ENCODE measurements at places on chromosomes 1 and 21.

GRCh38 chr1:180508725-180509097 is 6.3 kb upstream of the ACBD6 start:
- DNase-seq, result no peak

DNA sequence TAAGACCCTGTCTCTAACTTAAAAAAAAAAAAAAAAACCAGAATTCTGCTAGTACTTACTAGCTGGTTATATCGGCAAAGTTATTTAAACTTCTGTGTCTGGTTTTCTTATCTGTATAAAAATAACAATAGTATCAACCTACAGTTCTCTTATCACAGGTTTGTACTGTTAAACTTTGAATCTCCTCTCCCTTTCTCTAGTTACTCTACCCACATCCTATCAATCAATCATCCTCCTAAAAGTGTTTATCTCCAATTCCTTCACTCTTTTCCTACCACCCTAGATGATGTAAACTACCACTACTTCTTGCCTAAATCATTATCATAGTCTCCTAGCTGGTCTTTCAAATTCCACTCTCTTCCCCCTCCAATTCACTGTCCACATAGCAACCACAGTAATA is 27.6 kb downstream of the USP33 start:
- no peak for DNase-seq

DNA sequence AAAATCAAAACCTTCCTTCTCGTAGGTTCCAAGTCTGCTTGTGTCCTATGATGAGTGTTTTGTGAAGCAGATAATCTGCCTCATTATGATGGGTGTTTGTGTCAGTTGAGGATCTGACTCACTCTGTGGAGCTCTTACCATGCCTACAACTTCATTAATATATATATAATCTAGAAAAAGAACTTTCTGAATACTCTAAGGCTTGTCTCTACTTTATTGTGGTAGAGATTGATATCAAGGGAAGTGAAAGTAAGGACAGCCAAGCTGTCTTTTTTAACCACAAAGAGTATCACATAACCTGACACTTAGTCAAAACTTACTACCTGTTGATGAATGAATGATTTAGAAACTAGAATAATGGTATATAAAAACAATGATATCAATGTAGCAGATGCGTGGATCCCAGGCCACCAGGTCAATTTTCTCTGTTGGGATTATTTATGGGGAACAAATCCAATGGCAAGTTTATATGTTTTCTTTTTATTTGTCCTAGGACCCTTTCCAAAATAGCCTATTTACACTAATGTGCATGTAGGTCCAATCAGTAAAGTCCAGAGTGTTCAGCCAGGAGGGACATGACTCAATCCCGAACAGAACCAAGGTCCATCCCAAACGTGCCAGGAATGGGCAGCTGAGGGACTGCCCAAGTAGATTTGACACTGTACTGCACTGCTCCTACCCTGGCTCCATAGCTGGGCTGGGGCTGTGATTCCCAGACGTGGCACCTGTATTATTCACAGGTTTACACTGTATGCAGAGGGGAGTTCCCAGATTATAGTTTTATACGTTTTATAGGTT is 182.3 kb upstream of the GREM2 start:
- DNase-seq, result no peak

- no peak for DNase-seq
Observed at GRCh38 chr1:224929335-224930237, at the start of gene DNAH14. TSS of gene DNAH14 (plus strand) at chr1:224929675. CDS start at chr1:224952703, 23,028 bp downstream.

DNA sequence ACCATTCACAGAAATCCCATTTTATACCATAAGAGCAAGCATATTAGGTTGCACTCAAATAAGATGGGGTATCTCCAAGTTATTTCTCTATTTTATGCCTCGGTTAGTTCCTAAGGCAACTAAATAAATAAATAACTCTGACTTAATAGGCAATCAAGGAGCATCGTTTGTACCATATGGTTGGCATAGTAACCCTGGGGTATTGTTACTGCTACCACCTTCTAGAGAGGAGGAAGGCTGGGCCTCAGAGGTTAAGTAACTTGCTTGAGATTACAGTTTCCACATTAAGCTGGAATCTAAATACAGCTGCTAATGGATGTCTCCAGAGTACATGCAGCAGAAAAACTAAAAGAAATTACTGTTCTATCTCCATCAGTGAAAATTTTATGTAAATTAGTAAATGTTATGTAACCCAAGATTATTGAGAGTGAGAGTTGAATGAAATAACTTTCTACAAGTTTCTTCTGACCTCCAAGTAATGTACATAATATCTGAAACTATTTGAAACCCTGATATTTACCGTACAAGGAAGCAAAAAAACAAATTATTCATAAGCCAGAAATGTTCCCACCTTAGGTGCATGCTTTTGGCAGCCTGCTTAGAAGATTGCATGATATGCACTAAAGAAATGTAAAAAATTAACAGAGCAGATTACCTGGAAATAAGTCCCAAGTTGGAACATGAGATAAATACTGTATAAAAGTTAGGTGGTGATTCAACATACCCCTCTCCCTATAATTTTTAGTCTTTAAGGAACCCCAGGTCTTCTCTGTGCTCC is 127.0 kb downstream of the CRB1 start:
- no peak for DNase-seq

DNA sequence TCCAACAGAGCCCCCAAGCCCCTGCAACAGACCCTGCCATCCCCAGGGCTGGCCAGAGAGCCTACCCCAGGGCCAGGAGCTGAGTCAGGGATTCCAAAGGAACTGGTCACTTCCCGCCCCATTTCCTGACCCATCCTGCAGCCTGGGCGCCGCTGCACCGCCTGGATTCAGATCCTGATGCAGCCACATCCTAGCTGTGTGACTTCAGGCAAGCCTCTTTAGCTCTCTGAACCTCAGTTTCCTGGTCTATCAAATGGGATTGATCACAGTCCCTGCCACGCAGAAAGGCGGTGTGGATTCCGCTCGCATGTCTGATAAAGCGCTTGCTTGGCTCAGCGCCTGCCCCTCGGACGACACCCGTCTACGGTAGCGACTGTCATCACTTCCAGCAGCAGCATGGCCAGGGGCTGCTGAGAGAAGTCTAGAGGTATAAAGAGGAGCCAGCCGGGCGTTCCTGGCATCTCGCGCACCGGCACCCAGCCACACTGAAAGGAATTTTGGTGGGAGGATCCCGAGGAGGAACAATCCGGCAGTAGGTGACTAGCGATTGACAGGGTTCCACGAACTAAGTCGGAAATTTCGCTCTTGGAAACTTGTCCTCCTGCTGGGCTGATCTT is 10.1 kb downstream of the EPHA2 start:
- DNase-seq, result no peak

DNA sequence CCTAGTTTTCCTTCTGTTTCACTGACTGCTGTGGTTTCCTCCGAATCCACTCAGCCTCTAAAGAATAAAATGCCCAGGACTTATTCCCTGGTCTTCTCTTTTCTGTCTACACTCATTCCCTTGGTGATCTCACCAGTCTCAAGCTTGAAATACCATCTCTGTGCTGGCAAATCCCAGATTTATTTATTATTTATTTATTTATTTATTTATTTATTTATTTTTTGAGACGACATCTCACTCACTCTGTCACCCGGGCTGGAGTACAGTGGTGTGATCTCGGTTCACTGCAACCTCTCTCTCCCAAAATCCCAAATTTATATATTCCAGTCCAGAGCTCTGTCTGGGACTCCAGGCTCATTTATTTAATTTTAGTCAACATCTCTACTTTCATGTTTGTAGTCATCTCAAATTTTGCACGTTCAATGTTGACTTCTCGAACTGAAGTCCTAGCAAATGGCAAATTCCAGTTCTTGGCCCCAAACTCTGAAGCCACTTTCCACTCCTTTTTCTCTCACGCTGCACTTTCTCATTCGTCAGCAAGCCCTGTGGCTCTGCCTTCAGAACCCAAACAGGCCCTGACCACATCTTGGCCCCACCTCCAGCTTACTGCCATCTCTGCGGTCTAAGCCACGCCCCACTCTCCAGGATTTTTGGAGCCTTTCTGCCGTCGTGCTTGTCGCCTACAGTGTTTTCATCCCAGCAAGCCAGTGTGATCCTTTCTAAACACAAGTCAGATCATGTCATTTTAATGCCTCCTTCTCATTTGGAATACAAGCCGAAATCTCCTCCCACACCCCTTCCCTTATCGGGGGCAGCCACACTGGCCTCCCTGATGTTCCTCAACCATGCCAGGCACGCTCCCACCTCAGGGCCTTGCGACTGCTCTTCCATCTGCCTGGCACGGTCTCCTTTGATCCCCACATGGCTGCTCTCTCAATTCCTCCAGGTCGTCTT is 14.2 kb upstream of the TENT5B start:
- no peak for DNase-seq

DNA sequence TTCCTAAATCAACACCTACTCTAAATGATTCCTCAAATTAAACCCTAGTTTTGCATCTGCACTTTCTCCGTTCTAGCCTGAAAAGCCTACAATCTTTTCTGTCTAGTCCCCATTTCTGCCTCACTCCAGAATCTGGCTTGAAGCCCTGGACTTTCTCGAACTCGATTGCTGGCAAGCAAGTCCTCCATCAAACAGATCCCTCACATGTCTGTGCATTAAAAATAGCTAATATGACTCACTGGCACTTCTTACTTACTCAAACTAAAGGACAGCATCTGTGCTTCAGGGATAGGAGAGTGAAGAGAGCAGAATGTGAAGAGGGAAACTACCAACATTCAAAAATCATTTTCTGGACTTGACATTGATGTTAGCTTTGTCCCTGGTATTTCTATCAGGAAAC is 51.8 kb upstream of the CXADR start:
- DNase-seq, result no peak

- DNase-seq, result no peak
Observed at GRCh38 chr1:20072771-20073170, 2.8 kb downstream of the PLA2G5 start.

GRCh38 chr1:46166521-46167462 is 8.1 kb upstream of the TSPAN1 start:
- peak; percentile 23 for DNase-seq

DNA sequence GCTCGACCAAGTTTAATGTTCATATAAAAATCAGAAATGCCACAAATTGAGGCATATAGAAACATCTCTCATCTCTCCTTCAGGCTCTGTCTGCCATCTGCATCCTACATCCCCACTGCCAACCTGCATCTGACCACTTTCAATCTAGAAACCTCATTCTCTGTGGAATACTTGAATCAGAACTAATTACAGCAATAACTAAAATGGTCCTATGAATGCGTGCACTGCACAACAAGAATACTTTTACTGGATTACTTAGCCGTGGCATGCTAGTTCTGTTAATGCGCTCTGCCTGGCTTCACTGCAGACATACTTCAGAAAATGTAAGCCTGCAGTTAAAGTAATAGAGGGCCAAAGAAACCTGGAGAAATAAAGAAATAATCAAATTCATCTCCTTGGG is 89.8 kb upstream of the NR5A2 start:
- DNase-seq, result no peak

DNA sequence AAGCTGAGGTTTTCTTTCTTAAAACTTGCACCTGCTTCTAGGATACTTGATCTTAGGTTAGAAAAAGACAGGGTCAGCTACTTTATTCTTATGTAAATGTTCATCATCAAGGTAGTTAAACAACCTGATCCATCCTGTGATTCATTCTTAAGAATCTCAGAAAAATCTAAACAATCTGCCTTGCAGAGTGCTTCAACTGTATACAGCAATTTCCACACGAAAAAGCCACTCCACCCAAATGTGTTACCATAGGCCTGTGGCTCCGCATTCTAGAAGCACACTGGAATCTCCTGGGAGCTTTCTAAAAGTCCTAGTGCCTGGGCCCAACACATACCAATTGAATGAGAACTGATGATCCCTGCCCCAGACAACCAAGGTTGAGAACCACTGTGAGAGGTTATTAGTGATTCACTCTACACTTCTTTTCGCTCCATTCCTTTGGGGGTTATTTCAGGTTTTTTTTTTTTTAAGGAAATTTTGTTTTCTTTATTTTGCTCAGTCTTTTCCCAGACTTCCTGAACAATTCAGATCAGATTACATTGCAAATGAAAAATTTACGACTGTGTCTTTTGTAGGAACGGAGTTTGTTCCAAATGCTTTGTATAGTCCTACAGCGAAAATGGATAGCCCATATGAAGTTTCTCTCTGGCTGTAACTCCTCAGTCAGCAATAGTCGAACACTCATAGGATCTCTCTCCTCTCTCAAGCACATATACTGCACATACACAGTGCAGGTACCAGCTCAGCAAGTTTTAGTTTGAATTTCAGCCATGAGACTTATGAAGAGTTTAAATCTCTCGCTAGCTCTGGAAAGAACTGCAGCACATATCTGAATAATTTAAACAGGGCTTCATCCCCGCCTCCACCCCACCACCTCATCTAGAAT is 16.1 kb downstream of the SMYD2 start:
- no peak for DNase-seq

DNA sequence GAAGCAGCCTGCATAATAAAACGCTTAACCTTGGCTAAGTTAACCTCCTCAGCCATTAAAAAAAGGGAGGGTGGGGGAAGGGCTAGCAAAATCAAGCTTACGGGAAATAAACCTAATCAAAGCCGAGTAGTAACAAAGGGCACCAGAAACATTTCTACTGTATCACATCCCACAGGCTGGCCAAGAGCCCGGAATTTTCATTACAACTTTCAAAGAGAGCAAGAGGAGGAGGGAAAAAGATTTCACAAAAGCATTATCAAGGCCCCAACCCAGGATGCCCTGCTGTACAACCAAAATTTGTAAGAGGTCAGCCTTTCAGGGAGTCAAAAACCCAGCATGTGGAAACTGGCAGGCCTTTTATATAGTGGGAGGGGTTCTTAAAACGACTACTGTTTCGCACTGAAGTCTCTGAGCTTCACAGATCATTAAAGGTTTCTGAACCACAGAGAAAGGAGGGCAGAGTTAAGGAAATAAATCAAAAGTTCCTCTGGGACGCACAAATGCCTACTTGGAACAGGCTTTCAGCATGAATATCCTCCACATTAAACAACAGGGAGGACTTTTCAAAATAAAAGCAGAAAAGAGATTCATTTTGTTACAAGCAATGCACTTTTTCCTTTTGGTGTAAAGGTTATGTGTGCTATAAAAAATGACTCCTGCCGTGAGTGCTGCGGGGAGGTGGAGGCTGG is 90.4 kb downstream of the SLC45A1 start:
- no peak for DNase-seq

DNA sequence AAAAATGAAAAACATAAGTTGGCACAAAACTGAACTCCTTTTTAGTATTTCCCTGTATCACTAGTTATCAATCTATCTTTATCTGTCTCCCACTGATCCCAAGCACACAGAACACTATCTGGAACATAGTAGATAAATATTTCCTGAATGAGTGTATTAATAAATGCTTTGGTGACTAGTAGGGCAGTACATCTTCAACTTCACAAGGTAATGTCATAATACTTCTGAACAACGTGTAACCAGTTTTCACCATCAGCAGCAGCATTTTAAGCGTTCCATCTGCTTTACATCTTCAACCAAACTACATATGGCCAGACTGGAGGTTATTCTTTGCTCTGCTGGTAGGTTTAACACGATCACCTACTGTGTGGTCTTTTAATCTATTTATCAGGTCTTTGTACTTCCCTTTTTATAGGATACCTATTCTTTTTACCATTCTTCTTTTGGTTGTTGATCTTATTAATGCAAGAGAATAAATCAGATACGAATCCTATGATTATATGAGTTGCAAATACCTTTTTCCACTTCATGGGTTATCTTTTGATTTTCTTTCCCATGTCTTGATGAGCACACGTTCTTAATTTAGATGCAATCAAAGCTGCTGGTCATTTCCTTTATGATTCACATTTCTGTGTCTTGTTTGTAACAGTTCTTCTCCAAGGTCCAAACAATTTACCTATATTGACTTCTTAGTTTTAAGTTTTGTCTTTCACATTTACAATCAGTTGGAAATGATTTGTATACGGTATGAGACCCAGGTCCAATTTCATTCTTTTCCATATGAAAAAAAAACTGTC is 16.3 kb downstream of the GPBP1L1 start:
- DNase-seq, result no peak

GRCh38 chr1:182484531-182485257 is 34.7 kb downstream of the RGSL1 start:
- no peak for DNase-seq

GRCh38 chr1:197917805-197918651 is 856 bp downstream of the LHX9 start:
- no peak for DNase-seq
